ENCODE measurements at places on chromosomes 6 and 20.

DNA sequence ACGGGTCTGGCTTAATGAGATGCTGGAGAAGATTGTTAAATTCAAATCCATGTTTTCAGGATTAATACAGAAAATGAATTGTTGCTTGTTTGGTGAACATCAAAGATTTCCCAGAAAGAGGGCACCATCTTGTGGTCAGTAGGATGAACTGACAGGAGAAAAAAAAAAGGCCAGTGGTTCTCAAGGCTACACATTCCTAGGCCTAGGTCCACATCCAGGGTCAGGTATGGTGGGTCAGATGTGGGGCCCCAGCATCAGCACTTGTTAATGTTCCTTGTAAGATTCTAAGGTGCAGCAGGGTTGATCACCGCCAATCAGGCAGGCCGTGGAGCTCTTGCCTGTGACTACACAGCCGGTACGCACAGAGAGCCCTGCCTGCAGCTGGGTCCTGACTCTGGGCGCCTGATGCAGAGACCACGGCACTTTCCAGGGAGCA, 34.0 kb upstream of the FOXO3 start:
- DNase-seq, result peak; percentile 49

DNA sequence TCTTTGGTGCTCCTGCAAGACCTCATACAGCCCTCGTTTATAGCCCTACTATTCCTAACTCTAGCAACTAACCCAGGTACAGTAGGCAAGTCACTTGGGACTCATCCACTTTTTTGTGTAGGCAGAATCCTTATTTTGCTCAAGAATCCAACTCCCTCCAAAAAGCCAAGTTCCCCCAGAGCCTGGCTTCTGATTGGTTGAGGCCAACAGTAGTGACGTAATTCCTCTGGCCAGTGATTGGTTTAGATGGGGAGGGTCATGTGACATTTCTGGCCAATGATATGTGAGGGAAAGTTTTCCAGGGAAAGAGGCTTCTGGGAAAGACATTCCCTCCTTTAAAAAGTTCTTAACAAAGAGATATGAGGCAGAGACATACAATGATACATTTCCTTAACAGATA, 32.1 kb downstream of the KIAA1755 start:
- DNase-seq, result no peak

DNA sequence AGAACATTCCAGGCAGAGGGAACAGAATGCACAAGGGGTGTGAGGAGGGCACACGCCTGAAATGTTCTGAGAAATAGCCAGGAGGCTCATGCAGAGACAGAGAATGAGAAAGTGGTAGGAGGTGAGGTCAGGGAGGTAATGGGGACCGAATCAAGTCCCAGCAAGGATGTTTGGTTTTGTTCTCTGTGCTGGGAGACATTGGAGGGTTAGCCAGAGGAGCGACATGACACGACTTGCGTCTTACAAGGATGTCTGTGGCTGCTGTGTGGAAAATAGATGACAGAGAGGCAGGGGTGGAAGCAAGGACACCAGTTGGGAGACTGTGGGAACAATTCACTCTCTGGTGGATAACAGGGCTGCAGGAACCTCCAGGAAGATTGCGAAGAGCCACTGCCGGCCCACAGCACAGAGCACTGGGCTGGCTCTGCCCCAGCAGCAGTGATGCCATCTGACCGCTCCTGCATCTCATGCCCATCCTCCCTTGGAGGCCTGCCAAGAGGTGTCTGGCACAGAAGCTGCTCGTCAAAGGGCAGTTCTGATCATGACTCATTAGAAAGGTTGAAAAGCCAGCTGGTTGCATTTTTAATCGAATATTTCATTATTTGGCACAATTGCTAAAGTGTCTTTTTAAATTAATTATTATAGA, 57.7 kb upstream of the CD83 start:
- no peak for DNase-seq

DNA sequence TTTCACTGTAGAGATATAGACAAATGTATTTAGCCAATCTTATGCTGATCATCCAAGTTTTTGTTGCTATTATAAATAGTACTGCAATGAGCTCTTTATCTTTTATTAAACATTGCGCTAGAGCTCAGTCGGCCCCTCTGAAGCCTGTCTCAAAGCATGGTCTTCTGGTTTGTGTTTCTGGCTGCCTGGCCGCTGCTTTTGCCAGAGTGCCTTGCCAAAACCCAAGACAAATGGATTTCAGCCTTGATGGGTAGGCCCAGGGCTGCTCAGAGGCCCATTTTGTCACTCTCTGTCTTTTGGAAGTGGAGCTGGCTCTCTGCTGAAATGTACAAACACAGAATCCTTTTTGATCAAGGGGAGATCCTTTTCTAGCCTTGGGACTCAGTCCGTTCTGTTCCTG, 102.9 kb upstream of the KCNG1 start:
- DNase-seq, result no peak

DNA sequence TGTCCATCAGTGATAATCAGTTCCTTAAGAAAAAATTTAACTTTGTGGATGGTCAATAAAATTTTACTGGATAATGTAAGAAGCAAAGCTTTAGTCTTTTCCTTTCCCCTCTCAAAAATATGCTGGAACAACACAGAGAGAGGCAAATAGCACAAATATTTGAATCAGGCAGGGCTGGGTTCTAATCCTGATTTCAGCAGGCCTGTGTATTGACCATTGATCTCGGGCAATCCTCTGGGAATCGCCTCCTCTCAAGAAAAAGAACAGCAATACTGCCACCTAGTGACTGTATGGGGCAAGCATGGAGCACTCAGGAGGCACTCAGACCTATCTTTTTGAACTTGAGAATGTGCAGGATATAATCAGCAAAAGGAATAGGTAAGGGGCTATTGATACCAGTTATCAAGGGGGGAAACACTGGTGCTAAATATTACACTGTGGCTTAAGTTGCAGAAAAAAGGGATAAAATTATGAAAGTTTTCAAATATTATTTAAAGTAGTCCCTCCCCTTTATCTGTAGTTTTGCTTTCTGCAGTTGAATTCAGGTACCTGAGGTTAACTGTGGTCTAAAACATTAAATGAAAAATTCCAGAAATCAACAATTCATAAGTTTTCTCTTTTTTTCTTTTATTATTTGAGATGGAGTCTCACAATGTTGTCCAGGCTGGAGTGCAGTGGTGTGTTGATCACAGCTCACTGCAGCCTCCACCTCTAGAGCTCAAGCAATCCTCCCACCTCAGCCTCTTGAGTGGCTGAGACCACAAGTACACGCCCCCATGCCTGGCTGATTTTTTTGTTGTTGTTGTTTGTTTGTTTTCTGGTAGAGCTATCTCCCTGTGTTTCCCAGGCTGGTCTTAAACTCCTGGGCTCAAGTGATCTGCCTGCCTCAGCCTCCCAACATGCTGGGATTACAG, 91.8 kb upstream of the NHSL1 start:
- DNase-seq, result peak; percentile 65

GRCh38 chr20:53943522-53944291, 126.7 kb downstream of the BCAS1 start:
- peak; percentile 61 for DNase-seq

- DNase-seq, result no peak
These were observed 20.8 kb downstream of the PEX7 start for GRCh38 chr6:136843210-136843609.

DNA sequence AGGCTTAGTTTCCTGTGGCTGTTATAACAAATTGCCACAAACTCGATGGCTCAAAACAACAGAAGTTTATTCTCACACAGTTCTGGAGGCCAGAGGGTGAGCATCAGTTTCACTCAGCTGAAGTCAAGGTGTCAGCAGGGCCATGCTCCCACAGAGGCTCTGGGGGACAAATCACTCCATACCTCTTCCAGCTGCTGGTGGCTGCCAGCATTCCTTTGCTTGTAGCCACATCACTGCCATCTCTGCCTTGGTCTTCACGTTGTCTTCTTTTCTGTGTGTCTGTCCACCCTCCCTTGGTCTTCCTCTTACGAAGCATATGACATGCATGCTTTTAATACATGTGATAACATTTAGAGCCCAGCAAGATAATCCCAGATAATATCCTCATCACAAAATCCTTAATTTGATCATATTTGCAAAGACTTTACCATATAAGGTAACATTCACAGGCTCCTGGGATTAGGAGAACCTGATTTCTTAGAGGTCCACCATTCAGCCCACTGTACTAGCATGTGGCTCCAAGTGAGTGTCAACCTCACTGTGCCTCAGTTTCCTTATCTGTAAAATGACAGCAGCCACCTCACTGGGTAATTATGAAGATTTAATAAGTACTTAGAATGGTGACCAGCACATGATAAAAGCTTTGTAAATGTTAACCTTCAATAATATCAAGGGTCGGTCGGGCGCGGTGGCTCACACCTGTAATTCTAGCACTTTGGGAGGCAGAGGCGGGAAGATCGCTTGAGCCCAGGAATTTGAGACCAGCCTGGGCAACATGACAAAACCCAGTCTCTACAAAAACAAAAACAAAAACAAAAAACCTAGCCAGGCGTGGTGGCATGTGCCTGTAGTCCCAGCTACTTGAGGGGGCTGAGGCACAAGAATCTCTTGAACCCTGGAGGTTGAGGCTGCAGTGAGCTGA, 14.7 kb upstream of the PTGIS start:
- DNase-seq, result no peak

DNA sequence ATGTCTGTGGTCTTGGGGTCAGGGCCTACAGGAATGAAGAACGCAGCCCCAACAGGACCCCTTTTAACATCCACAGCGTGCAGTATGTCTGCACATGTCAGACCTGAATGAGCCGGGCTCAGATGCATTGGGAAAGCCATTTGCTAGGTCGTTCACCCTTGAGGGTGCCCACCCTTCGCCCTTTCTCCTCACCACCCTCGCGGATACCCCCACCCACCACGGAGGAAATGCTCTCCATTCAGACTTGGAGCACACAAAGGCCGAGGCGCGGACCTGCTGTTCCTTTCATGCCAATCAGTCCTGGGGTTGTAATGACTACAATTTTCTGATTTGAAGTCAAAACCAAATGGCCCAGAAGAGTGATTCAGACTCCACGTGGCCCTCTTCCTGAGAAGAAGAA, 62.7 kb downstream of the EDN3 start:
- DNase-seq, result no peak

DNA sequence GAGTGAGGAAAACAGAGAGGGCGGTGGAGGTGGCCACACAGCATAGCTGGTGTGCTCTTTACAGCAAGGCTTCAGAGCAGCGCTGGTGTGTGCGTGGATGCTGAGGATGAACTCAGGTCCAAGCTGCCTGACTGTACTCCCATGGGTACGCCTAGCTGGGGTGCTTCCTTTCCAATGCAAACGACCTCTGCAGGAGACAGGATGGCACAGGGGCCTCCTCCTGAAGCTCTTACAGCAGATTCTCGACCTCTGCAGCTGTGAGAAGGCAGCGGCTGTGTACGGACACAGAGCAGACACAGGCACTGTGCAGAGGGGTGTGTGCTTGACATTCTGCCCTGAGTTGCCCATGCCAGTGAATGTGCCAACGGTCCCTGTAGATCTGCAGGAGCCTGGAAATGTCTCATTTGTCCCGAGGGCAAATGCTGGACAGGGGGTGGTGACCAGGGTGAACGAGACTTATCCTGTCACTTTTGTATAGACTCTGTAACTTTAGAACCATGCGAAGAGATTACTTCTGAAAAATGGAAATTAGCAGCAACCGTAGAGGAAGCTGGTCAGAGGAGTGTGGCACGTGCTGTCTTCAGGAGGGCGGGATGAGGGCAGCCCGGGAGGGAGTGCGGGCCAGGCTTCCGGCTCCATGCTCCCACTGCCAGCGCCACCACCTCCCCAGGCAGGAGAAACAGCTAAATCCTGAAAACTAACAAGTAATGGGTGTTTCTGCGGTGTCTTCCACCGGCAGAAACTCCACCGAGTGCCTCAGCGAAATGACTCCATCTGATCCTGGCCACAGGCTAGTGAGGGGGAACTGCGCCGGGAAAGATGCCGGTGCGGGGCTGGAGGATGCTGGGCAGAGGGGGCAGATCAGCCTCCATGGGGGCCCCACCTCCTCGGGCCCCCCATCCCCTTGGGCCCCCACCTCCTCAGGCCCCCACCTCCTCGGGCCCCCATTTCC, 120.9 kb upstream of the RPS6KA2 start:
- DNase-seq, result no peak

- DNase-seq, result peak; percentile 62
These were observed 260.5 kb downstream of the NRN1 start for GRCh38 chr6:5746053-5746758.

DNA sequence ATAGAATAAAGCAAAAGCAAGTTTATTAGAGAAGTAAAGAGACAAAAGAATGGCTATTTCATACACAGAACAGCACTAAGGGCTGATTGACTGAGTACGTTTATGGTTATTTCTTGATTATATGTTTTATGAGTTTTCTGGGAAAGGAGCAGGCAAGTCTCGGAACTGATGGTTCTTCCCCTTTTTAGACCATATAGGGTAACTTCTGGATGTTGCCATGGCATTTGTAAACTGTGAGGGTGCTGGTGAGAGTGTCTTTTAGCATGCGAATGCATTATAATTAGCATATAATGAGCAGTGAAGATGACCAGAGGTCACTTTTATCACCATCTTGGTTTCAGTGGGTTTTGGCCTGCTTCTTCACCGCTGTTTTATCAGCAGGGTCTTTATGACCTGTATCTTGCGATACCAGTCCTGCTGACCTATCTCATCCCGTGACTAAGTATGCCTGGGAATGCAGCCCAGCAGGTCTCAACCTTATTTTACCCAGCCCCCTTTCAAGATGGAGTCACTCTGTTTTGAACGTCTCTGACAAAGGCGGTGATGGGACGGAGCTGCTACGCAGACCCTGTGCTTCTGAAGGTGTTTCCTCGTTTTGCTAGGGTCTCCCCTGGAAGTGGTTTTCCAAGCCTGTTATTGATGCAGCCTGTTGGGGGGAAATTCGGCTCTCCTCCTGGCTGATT, 45.4 kb upstream of the BMP6 start:
- DNase-seq, result no peak

DNA sequence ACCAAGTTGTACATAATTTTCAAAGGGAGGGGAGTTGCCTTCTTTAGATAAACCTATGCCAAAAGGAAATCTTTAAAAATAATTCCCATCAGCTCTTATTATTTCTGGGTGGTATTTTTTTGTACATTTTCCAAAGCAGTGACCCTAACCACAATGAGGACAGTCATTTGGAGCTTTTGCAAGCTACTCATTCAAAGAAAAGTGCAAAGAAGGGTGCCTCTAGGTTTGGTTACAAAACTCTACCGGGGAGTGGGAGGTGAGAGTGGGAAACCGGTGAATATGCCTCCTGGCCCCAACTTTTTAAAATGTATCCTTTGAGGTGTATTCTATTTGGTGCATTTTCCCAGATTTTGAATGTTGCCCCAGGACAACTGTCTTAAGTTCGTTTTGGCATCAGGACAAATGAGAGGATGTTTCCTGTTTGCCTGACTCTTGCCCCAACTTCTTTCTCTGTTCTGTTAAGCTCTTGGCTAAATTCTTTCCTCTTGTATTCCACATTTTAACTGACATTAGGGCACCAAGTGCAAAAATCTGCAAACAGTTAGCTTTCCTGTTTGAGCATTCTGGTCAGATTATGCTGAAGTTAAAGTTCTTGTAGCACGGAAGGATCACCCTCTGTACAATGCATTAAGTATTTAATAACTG, 78.9 kb downstream of the SLX4IP start:
- DNase-seq, result no peak

Data from D341Med (cell line).